CD4-positive, alpha-beta T cell treated with Interleukin-21 for 1 hour (primary cell): ENCODE measurements at places on chromosomes 2 and 18.
A peak's percentile ranks its signal among the peaks of the same experiment; 100 is the strongest.

- DNase-seq = no peak
Observed at GRCh38 chr18:22713511-22713910, 219.6 kb upstream of the RBBP8 start.

DNA sequence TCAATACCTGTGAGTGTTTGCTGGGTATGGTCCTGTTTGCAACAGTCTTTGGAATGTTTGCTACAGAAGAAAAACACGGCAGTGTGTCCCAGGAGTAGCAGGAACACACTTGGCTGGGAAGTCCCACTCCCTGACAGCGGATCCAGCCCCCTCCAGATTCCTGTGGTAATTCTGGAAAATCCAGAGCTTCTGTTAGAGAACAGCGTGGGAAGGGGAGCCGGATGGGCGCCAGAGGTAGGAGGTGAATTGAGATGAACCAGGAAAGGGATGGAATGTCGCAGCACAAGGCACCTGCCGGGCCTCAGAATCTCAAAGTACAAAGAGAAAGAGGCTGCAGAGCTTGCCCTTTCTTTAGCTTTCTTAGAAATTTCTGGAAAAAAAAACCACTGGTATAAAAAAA, 221.9 kb downstream of the MYT1L start:
- no peak for DNase-seq

DNA sequence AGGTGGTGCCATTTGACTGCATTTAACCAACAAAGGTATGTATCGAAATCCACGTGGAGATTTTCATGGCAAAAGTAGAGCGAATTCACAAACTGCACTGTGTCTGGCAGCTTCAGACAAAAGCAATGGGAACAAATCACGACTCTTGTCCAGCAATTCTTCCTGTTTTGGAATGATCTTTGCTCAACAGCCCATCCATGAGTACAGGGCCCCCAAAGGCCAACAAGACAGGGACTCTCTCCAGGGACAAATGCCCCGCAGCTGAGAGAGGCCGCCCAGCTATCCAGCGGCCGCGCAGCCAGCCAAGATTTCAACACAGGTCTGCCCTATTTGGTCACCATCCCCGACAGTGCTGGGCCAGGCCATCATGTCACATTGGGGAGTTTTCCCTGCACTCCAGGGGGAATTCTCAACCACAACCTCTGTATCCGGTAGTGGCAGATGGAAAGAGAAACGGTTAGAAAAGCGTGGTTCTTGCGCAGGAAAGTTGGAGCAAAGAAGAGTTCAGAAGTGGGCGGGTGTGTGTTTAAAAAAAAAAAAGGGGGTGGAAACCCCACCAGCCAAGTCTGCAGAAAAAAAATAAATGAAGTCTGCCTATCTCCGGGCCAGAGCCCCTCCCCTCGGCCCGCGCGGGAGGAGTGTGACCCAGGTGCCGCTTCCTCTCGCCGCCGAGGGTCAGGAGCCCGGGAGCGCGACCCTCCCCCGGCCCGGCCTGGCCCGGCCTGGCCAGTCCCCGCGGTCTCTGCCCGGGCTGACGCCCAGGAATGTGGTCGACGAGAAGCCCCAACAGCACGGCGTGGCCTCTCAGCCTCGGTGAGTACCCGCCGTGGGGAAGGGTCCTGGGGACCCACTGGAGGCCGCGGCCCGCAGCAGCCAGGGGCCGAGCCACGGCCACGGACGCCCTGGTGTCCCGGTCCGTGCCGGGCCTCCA, at the start of gene GYPC:
GYPC (plus strand) TSS at position 659 of the 931 bp plus-strand sequence; CDS start at position 765, 106 bp downstream.
- peak; percentile 58 for DNase-seq

- DNase-seq = no peak
Observed at GRCh38 chr2:20391951-20392699, 41.5 kb upstream of the PUM2 start.

DNA sequence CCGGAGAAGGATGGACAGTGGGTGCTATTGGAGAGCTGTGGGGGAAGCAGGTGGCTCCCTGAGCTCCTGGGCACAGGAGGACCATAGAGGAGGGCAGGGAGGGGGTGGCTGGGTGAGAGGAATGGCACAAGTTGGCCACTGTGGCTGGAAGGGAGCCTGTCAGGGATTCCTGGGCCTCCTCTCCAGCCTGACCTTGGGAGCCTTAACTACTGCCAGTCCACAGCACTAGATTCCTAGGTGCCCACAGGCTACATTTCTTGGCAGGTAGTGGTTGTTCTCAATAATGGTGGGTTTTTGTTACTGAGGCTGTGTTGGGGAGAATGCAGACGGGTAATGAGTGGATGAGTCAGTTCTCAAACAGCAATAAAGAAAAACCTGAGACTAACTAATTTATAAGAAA, 26.0 kb downstream of the EFHD1 start:
- DNase-seq = no peak

- DNase-seq = no peak
Observed at GRCh38 chr2:201642086-201642578, 1.2 kb downstream of the TMEM237 start.

DNA sequence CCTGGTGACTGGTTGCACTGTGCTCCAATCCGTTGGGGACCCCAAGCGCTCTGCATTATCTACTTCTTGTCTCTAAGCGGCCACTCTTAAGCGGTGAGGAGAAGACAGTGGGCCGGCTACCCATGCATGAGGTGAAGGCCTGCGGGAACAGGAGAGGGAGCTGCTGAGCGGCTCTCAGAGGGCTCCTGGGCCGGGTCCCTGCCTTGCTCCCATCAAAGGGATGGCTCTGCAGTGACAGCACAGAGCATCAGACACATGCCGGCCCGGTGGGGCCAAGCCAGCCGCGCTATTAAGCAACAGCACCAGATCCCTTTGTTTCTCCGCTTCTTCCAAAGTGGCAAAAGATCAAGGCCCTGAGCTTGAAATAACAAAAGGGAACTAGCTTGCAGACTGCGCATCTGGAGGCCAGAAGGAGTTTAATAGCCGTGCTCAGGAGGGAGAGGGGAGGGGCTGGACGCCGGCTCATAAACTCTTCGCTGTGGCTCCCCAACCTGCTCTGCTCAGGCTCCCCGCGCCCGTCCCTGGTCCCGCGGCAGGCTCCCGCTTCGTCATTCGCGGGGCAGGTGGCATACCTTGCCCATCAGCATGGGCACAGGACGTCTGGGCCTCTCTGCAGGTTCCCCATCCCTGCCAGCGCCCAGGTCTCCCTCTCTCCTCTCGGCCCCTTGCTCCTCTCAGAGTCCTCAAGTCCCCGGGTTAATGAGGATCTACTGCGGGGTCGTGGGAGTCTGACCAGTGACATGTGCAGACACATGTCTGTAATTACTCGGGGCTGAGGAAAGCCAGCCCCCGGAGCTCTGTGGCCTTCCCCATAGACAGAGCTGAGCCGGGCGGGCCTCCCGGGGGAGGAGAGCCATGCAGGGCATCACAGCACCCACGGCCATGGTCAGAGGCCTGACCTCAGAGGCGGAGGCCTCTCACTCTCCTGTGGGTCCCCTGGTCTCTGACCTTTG, 96.7 kb downstream of the ASB1 start:
- DNase-seq = no peak
